Fibroblast of skin of scalp (primary cell): ENCODE measurements at places on chromosomes 4 and X.
A peak's percentile ranks its signal among the peaks of the same experiment; 100 is the strongest.

- DNase-seq = no peak
Measured at GRCh38 chrX:3340016-3340415, 6.4 kb downstream of the MXRA5 start.

DNA sequence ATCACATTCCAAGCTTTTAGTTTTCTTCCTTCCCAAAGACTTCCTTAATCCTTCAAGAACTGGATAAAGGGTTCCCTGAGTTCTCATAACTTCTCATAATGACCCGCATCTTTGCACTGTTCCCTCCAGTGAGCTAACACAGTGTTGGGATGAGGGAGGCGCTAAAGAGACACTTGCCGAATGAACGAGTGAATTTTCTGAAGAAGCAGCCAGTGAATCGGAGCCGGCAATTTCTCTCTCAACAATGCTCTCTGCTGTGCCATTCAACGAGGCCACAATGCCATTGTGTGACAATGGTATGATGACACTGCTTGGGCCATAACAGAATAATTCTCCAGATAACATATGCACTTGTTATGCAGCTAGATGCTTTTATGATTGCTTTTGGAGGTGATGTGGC, 51.4 kb upstream of the ZFP42 start:
- DNase-seq = no peak

- DNase-seq = no peak
Measured at GRCh38 chr4:2084316-2084715, 25.2 kb downstream of the NAT8L start.

DNA sequence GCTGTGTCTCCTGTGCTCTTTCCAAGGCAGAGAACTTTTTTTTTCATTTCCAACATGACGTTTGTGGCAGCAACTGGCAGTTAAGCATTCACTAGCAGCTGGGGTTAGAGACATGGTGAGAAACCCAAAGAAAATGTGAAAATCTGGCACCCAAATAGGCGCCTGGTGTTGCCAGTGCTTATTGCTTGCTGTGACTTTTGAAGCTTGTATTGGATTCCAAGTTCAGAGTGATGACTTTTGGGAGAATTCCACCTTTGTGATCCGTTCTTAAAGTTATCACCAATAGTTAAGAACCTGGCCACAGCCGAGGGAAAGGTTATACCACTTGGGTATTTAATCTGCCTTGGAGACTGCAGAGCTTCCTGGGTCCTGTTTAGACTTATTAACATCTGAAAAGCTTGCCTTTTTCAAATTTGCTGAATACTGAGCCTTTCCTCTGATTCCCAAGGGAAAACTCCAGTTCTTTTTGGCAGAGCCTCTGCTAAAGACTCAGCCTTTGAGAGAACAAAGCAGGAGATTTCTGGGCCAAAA, 101.0 kb downstream of the OPHN1 start:
- DNase-seq = peak; percentile 9

DNA sequence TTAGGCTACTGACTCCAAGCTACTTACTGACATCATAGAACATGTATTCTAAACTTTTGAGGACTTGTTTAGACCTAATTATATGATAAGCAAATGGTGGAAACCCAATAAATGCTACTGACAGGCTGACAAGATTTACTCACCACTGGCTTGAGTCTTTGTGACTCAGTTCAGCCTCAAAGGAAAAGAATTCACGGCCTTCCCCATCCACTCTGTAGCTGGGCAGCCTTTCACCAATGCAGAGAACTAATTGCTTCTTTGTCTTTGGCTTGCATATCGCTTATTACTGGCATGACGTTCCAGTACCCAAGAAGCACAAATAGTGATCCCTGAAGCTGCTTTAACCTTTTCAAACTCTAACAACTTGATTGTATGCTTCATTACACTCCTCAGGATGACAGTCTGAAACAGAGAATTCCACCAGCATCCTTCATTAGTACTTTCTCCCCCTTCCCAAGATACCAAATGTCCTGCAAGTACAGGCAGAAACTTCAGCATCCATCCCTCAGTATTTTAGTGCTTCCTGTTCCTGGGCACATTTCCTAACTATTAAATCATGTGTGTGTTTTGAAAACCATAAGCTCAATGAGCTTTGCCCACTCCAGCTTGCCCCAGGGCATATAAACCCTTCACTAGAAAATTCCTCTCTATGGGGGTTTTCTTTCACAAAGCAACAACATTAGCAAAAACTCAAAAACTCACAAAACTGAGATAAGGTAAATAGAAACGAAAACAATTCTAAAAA, 298.1 kb upstream of the SLC7A11 start:
- no peak for DNase-seq

GRCh38 chr4:139658185-139658584, 7.4 kb upstream of the MGST2 start:
- no peak for DNase-seq

DNA sequence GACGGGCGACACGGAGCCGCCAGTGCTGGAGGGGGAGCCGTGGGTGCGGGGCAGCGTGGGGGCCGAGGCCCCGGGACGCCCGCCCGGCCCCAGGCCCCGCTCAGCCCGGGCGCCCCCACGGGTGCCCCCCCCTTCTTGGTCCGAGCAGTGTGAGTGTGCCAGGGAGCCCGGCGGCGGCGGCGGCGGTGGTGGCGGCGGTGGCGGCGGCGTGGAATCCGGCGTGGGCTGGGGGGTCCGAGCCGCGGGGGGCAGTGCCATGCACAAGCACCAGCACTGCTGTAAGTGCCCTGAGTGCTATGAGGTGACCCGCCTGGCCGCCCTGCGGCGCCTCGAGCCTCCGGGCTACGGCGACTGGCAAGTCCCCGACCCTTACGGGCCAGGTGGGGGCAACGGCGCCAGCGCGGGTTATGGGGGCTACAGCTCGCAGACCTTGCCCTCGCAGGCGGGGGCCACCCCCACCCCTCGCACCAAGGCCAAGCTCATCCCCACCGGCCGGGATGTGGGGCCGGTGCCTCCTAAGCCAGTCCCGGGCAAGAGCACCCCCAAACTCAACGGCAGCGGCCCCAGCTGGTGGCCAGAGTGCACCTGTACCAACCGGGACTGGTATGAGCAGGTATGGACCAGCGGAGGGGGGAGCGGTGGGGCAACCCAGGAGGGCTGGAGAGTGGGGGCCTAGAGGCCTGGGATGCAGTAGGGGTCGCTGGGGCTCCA, 466 bp downstream of the DLG3 start:
- no peak for DNase-seq

GRCh38 chr4:8703401-8703696, 110.8 kb downstream of the CPZ start:
- no peak for DNase-seq

GRCh38 chr4:148029781-148030180, 297.9 kb downstream of the ARHGAP10 start:
- no peak for DNase-seq

GRCh38 chrX:110043506-110043905, 40.6 kb downstream of the TMEM164 start:
- no peak for DNase-seq

- peak; percentile 12 for DNase-seq
Measured at GRCh38 chr4:123599061-123599919, 202.7 kb downstream of the SPRY1 start.

GRCh38 chr4:90001023-90001422, 106.4 kb downstream of the MMRN1 start:
- no peak for DNase-seq

GRCh38 chr4:76199664-76200211, 13.9 kb downstream of the SCARB2 start:
- DNase-seq = no peak

- no peak for DNase-seq
Measured at GRCh38 chr4:74391890-74392475, 27.0 kb downstream of the EREG start.

DNA sequence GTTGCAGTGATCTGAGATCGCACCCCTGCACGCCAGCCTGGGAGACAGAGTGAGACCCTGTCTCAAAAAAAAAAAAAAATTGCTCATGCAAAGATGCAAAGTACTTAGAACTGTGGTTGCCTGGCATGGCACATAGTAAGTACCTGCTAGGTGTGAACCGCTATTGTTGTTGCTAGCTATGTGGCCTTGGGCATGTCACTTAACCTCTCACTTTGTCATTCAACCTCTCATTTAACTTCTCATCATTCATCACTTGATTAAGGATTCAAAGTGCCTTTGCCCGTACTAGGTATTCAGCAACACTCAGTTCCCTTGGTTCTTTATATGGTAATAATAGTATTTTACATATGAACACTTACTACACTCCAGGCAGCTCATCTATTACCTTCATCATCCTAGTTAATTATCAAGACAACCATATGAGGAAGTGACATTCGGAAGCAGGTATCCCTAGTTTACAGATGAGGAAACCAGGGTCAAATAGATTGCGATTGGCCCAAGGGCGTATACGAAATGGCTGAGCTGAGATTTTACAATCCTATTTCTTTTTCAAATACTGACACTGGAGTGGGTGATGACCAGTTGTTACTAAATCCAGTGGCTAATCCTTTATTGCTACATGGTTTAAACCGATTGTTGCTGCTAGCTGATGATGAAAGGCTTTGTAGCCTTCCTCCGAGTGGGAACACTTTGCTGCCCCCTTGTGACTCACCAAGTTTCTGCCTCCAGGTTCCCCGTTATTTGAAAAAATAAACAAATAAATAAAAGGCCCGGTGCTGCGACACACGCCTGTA, 28.8 kb upstream of the SOWAHD start:
- DNase-seq = peak; percentile 55

- no peak for DNase-seq
Measured at GRCh38 chr4:183770906-183771305, 111.8 kb downstream of the TRAPPC11 start.

DNA sequence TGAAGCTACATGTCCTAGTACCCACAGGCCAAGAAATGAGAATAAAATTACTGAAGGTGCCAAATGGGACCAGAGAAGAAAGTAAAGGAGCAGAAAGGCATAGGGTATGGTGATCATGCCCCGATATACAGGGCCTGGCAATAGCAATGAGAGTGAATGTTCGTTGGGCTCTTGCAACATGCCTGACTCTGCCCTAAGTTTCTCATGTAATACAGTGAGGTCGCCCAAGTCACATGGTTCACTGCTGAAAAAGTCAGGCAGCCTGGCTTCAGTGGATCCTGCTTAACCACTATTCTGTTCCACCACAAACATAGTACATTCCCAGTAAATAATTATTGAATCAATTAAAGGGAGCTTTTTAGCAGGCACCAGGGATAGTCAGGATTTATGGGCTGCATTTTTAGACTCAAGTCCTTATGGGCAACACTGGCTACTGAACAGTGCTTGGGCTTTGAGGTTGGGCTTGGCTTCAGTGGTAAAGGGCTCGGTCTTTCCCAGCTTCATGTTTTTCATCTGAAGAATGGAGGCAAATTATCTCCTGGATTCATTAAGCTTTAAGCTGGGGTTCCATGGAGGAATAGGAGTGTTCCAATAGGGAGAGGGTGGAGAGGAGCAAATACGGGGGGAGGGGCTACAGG, 67.1 kb upstream of the ZNF518B start:
- DNase-seq = no peak

DNA sequence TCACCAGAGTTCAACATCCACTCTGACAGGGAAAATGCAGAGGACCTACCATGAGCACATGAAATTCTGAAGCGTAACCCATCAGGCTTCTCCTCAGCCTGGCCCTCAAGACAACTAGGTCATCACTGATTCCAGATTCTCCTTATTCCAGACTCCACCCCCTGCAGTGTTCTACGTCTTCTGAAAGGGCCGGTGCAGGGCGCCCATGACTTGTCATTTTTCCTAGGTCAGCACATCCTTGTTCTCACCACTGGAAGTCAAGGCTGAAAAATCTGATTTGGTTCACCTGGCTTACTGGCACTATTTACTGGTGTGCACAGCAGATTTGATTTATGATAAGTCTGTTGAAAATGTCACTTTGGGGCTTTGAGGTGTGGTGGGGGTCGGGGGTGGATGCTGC, 140.9 kb upstream of the KLF3 start:
- no peak for DNase-seq

DNA sequence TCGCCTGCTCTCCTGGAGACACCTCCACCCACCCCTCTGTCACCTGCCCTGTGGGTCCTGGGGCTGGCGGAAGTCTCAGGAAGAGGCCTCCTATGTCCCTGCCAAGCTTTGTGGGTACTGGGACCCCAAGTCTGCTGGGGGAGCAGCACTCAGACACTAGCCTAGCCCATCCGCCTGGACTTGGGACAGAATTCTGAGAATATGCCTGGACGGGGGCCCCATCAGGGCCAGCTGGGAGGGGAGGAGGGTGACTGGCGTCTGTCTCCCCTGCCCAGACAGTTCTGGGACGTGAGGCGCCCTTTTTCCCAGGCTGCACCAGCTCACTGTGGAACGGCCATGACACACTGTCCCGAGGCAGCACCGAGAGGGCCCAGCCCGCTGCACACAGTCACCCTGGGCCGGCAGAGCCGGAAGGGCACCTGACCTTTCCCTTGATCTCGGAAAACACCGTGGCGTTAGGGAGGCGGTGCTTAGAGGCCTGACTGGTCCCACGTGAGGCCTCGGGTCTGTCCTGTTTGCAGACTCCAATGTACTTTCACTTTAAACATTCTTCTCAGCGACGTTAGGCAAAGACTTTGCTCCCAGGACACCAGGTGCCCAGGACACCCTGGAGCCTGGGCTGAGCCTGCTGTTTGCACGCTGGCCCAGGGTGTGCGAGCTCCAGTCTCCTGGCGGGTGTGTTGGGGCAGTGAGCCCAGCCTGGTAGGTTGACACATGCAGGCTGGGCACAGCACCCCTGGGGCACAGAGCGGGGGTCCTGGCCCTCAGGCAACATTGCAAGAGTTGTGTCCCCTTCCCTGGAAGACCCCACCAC, 700 bp downstream of the SLC26A1 start:
- DNase-seq = no peak

GRCh38 chr4:35025152-35025834, 1219.0 kb downstream of the ARAP2 start:
- DNase-seq = no peak

DNA sequence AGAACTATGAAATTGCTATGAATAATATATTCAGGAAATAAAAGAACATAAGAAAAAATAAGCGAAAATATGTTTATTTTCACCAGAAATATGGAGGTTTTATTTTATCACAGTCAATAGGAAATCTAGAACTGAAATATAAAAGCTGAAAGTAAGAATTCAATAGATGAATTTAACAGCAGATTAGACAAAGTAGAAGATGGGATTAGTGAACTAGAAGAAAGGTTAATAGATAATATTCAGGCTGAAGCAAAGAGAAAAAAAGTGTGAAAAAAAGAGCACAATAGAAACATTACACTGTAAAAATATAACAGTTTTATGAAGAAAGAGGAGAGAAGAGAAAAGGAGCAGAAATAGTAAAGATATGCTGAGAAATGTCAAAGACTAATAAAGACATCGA, 1152.1 kb downstream of the FAT4 start:
- DNase-seq = no peak

- DNase-seq = no peak
Measured at GRCh38 chrX:155995321-155995875, 2.1 kb upstream of the IL9R start.

DNA sequence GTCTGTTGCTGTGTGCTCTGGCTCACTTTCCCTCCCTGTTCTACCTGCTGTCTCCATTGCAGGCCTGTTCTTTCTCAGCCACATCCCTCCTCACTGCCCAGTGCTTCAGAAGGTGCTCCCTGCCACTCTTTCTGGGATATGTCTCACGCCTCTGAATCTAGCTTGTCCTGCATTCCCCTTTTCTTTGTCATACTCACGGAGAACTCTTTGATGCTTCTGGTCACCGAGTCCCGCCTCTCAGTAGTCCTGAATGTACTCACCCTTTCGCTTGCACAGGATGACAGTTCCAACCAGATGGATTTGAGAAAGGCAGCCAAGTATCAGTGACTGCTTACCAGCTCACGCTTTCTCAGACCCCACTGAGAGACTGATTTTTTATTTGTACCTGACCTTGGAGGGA, 65.2 kb upstream of the TLR2 start:
- peak; percentile 4 for DNase-seq
